ENCODE measurements at places on chromosomes 3 and 15.

GRCh38 chr15:98292442-98293240 lies 332.1 kb downstream of the ARRDC4 start:
- no peak for DNase-seq

GRCh38 chr3:197468866-197469382 lies 86.8 kb downstream of the BDH1 start:
- no peak for DNase-seq

GRCh38 chr15:67149773-67150022 lies 84.3 kb downstream of the SMAD3 start:
- DNase-seq = no peak

DNA sequence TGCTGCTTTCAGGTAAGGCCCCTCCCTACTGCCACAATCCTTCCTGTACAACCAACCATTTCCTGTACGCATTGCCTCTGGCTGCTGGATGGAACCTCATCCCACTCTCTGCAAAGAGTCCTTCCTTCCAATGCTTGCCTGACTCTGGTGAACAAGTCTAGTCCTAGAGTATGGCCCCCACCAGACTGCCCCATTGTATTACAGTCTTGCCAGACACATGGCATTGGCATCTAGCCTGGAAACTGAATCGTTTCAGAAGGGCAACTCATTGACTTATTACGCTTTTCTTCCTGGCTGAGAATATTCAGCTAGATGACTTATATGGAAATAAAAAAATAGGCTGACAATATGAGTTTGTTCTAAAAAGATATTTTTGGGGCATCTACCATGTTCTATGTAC lies 170.3 kb downstream of the SUCLG2 start:
- no peak for DNase-seq

DNA sequence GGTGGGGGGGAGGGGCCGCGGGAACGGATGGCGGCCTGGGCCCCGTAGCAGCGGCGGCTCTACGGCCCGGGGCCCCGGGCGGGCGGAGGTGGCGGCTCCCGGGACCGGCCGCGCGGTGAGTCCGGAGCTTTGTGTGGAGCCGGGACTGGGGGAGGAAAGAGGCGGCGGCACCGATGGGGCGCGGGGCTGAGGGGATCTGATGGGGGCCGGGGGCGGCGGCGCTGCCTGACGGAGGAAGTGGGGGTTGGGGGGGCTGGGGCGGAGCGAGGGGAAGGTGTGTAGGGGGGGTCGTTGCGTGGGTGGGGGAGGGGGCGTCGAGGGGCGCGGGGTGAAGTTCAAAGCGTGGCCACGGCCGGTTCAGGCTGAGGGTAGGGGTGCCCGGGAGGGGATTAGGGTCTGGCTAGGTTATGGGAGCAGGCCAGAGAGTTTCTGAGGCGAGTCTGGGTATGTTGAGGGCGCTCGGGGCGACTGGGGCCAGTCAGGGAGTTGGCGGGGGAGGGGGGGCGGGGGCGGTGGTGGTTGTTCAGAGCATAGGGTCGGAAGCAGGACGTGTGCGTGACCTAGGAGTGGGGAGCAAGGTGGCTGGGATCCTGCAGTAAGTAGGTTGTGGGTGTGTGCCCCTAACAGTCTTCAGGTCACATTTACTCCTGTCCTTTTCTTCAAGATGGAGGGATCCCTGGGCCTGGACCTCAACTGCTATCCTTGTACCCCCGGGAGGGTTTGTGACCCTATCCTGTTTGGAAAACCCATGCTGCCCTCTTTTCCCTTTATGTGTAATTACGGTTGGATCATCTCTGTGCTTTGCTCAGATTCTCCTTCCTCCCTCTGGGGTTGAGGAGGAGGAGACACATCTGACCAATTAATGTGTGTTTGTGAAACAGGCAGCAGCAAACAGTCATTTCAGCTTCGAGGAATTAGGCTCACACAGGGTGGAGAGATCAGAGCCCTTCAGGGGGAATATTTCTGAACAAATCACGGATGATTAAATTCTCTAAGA lies 644 bp downstream of the ZNF609 start:
- peak; percentile 62 for DNase-seq

DNA sequence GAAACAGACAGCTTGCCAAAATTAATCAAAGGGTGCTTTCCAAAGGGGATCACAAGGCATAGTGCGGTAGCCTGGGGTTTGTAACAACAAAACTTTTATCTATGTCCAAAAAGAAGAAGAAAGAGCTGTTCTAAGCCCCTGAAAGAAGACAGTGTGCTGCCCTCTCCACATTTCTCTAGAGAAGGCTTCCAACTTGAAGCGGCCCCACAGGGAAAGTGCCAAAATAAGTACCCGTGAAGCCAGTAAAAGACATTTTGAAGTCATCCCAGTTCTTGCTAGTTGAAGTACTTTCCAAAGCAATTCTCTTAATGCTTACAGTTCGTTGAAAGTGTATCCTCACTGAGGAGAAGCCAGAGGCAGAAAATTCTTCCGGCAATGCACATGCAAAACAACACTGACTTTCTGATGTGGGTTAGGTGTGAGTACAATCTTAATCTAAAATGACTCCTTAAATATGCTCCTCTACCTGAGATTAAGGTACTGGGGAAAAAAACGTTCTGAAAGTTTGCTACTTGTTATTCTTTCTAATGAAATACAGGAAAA lies 21.3 kb downstream of the GPR15 start:
- DNase-seq = no peak

Measured in CD4-positive, alpha-beta T cell treated with Interleukin-2 at 100 ng/mL for 4 hours (primary cell).